Thymus (tissue), 14 donors: ENCODE measurements at places on chromosomes 3 and 15.

DNA sequence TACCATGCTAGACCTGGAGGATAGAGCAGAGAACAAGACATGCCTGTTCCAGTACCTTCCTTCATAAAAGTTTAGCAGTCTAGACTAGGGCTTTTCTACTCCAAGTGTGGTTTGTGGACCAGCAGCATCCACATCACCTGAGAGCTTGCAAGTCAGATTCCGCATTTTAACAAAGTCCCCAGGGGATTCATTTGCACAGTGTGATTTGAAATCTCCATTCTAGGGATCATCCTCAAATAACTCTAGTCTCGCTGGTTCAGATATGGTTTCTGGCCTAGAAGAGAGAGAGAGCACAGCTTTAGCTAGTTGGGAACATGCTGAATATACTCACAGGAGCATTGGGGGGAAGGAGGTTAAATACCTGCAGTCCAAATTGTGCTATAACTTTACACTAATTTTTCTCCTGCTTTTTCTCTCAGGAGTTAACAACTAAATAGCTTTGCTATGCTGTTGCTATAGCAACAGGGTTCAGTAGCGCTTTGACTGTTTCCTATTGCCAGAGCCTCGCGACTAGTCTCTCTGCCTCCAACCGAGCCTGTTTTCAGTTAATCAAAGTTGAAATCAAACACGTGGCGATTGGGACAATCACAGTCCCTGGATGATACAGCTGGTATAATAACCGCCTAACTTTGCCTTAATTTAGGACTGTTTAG, 64.0 kb upstream of the RASGRF1 start:
- DNase-seq, result no peak
- H3K27ac ChIP-seq, result no peak overlapping the region
- H3K36me3 ChIP-seq, result no peaks in the 10 kb centered on the region
- H3K4me3 ChIP-seq, result no peak overlapping the region
- no peaks in the 10 kb centered on the region for H3K27me3 ChIP-seq
- H3K4me1 ChIP-seq, result no peaks in the 10 kb centered on the region

DNA sequence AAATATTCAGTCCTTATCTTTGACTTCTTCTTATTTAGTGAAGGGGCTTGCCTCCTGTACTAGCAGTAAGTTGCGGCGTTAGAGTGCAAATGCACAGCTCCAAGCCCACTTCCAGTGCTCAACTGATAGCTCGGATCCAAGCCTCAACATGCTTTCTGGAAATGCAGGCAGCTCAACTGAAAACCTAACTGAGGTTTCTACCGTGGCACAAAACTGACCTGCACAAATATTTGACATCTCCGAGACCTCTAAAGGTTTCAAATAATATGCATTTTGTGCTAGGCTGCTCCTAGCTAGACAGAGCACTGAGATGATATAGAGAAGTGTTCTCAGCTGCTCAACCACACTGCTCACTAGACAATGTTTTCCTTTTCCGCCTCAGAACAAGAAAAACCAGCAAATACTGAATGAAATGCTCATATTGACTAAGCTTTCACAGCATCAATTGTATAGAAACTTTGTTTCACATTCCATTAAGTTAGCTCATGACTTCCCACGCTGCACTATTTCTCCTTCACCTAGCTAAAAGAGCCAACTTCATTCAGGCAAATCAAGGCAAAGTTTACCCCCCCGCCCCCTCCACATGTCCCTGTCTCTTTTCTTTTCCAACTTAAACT, 822 bp downstream of the ZNF385D start:
- H3K27me3 ChIP-seq, result no peaks in the 10 kb centered on the region
- peak overlapping the region; percentile 4 for H3K4me3 ChIP-seq
- no peaks in the 10 kb centered on the region for H3K36me3 ChIP-seq
- H3K4me1 ChIP-seq, result no peaks in the 10 kb centered on the region
- H3K27ac ChIP-seq, result no peak overlapping the region
- DNase-seq, result no peak

DNA sequence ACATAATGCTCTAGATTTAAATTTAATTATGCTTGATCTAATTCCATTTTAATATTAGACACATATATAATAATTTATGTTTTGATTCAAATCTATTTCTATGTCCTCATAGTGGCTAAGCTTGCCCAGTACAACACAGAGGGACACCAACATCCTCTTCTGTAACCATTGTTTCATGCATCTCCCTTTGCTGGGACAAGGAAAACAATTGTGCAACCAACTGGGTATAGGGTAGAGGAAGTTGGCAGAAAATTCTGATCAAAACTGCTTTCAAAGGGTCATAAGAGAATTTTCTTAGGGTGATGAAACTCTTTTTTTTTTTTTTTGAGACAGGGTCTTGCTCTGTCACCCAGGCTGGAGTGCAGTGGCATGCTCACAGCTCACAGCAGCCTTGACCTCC, 121.4 kb upstream of the SGO1 start:
- DNase-seq, result no peak
- H3K27ac ChIP-seq, result no peak overlapping the region
- no peaks in the 10 kb centered on the region for H3K4me1 ChIP-seq
- H3K4me3 ChIP-seq, result no peak overlapping the region
- H3K27me3 ChIP-seq, result no peaks in the 10 kb centered on the region

GRCh38 chr3:180871901-180872300, 40.6 kb upstream of the FXR1 start:
- no peaks in the 10 kb centered on the region for H3K36me3 ChIP-seq
- DNase-seq, result no peak
- no peak overlapping the region for H3K27ac ChIP-seq
- H3K4me1 ChIP-seq, result no peaks in the 10 kb centered on the region

DNA sequence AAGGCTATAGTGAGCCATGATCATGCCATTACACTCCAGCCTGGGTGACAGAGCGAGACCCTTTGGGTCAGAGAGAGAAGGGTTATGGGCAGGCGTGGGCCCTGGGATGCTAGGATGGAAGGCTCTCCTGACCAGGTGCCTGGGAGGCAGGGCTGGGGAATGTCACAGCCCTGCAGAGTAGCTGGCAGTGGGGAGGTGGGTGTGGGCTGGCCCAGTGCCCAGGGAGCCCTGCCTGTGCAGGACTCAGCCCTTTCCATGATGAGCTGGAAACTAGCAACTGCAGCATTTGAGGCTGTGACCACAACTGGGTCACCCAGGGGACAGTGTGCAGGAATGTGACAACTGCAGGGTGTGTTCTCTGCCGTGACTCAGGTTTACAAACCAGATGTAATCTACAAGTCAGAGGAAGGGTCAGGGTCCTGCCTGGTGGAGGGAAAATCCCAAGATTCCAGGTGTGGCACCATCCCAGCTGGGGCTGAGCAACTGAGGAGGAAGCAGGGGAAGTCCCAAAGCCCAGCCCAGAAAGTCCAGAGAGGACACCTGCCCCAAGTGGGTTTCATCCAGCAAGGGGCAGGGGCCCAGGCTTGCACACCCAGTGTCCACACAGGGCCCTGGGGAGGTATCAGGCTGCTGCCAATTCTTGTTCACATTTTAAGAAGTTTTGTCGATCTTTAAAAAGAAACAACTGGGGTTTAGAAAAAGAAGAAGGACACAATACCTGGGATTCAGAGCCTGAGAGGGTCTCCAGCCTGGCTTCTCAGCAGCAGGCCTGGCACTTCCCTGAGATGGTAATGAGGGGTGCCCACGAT, 45.5 kb downstream of the SLC28A1 start:
- no peak for DNase-seq
- H3K27ac ChIP-seq, result no peak overlapping the region
- H3K4me3 ChIP-seq, result no peak overlapping the region
- no peaks in the 10 kb centered on the region for H3K36me3 ChIP-seq
- peaks cover 4% of the 10 kb centered on the region for H3K4me1 ChIP-seq
- no peaks in the 10 kb centered on the region for H3K27me3 ChIP-seq

DNA sequence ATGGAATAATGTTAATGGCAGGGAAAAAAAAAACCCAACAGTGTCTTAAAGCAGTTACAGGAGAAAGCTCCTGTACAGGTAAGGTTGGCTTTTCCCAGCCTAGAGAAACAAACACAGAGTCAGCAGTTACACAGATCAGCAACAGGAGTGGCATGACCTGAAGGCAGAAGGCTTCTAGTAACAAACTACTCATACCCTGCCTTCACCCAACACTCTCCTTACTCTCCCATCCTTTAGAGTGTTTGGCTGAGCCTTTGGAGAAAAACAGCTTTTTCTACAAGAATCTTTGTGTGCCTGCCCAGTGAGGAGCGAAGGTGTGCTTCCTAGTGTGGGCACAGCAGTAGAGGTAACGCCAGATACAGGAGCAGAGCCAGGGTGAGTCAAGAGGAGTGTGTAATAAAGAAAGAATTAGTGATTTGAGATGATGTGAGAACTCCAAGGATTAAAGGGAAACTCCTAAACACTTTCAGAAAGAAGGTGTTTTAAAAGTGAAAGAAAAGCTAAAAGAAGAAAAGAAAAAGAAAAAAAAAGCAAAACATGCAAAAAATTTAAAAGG, 152.7 kb downstream of the POLR2M start:
- no peaks in the 10 kb centered on the region for H3K27me3 ChIP-seq
- no peak for DNase-seq
- no peak overlapping the region for H3K27ac ChIP-seq
- H3K4me1 ChIP-seq, result peaks cover 38% of the 10 kb centered on the region

- no peaks in the 10 kb centered on the region for H3K36me3 ChIP-seq
- peaks cover 26% of the 10 kb centered on the region for H3K4me1 ChIP-seq
- no peak overlapping the region for H3K4me3 ChIP-seq
- H3K27me3 ChIP-seq, result no peaks in the 10 kb centered on the region
- H3K27ac ChIP-seq, result peak overlapping the region; percentile 18
Observed at GRCh38 chr3:56894881-56895431, 93.2 kb upstream of the ARHGEF3 start.

- no peak overlapping the region for H3K27ac ChIP-seq
- no peaks in the 10 kb centered on the region for H3K27me3 ChIP-seq
- no peak overlapping the region for H3K4me3 ChIP-seq
- DNase-seq, result no peak
- H3K4me1 ChIP-seq, result no peaks in the 10 kb centered on the region
Observed at GRCh38 chr3:152176241-152176640, 92.5 kb upstream of the MBNL1 start.

DNA sequence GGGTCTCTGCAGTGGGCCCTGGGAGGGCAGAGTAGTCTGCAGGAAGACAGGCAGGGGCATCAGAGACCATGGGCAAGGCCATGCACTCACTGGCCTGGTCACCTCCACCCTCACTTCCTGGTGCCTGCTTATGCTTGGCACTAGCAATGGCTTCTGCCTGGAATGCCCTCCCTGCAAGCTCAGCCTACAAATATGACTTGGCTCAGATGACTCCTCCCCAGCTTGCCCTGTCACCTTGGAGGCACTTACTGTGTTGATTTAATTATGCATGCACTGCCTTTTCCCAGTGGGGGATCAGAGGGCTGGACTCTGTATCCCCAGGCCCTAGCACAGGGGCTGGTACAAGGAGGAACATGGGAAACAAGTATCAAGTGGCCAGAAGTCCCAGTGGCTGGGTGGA, 7.8 kb downstream of the C3orf18 start:
- no peak overlapping the region for H3K4me3 ChIP-seq
- no peaks in the 10 kb centered on the region for H3K27me3 ChIP-seq
- no peak overlapping the region for H3K27ac ChIP-seq
- no peak for DNase-seq
- H3K36me3 ChIP-seq, result no peaks in the 10 kb centered on the region

- no peaks in the 10 kb centered on the region for H3K36me3 ChIP-seq
- H3K27me3 ChIP-seq, result peaks cover 8% of the 10 kb centered on the region
- no peak overlapping the region for H3K4me3 ChIP-seq
- H3K4me1 ChIP-seq, result no peaks in the 10 kb centered on the region
Observed at GRCh38 chr15:91118817-91119590, 18.9 kb downstream of the SV2B start.

DNA sequence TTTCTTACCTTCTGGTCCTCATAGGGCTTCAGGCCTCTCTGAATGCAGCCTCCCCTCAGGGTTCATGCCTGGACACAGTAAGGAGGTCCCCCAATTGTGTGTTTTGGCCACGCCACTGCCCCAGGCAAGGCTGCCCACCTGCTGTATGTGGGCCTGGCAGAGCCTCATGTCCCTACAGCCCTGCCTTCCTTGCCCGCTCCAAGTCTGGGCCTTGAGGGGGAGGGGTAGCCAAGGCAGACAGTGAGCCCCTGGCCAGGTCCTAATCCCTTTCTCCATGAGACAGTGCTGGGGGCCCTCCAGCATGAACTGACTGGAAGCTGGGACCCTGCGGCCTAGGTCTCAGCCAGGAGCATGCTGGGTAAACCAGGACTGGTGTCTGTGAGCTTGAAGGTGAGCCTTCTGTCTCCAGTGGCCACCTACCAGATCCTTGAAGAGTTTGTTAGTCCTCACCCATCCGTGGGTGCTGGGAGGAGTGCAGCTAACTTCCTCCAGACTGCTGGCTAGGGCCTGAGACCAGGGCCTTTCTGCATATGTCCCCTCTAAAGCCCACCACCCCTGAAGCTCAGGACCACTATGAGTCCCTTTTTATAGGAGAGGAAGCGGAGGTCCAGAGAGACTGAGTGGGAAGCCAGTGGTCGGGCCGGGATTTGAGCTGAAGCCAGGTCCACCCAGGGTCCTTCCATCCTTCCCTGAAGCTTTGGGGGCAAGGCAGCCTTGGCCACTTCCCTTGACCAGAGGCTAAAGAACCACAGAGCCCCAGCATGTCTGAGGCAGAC, 8.7 kb downstream of the ZBTB47 start:
- no peaks in the 10 kb centered on the region for H3K27me3 ChIP-seq
- DNase-seq, result no peak
- H3K27ac ChIP-seq, result no peak overlapping the region

DNA sequence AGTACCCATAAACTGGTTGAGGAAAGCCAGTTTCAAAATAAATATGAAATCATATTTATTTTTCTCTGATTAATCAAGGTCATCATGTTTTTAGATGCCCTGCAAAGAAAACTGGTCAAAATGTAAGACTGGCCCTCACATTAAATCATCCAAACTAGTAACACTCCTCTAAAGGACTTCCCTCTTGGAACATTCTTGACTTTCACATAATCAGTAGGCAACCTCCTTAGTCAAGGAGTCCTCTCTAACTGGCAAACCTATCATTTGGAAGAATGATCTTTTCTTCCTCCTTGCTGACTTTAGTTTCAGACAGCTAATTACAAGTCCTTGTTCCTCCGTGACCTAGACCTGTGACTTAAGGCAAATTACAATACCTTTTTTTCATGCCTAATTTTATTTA, 82.5 kb upstream of the DCBLD2 start:
- H3K4me1 ChIP-seq, result no peaks in the 10 kb centered on the region
- H3K36me3 ChIP-seq, result no peaks in the 10 kb centered on the region
- H3K4me3 ChIP-seq, result no peak overlapping the region
- H3K27ac ChIP-seq, result no peak overlapping the region
- no peak for DNase-seq

DNA sequence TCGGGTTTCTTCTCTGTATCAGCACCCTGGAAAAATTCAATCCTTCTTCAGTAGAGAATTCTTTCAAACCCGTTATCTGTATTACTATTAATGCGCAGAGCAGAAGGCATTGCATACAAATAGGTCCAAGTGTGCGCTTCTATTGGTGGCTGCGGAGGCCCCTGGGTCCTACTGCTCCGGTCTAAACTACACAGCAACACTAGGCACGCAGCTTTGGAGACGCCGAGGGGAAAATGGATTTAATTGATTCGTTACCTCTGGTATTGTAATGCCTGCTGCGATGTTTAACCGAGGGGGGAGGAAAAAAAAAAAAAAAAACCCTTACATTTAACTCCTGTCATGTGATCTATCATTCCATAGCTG, at the start of gene ROBO1:
ROBO1 (minus strand) TSS at position 94 of the 363 bp plus-strand sequence.
- no peak within 1 kb of the TSS for H3K27ac ChIP-seq
- DNase-seq, result no peak
- H3K4me3 ChIP-seq, result peak within 1 kb of the TSS; percentile 16
- H3K4me1 ChIP-seq, result no peaks in the 10 kb centered on the region
- peaks cover 5% of the 10 kb centered on the region for H3K27me3 ChIP-seq
- no peaks in the 10 kb centered on the region for H3K36me3 ChIP-seq
